ENCODE measurements at places on chromosomes 1 and 21.

DNA sequence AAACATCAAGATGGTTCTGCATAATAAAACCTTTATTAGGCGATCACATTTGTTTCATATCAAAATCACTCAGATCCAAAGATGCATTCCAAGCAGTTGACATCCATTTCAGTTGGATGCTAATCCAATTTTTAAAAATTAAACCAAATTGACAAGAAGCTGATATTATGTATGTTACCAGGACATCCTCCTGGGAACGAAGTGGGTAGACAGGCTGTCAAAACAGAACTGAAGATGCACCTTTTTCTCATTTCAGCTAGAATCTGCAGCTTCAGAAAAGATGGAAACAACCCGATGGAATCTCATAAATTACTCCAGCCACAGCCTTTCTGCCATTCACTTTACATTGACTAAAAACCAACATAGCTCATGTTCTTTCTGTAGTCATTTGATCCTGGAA, 268.4 kb downstream of the PLPP3 start:
- DNase-seq, result no peak

- no peak for DNase-seq
Measured at GRCh38 chr1:187985145-187985896, 1156.6 kb downstream of the PLA2G4A start.

- no peak for DNase-seq
Measured at GRCh38 chr1:56206391-56206790, 373.0 kb downstream of the PLPP3 start.

- DNase-seq, result peak; percentile 54
Measured at GRCh38 chr1:245797592-245798348, 643.0 kb downstream of the KIF26B start.

DNA sequence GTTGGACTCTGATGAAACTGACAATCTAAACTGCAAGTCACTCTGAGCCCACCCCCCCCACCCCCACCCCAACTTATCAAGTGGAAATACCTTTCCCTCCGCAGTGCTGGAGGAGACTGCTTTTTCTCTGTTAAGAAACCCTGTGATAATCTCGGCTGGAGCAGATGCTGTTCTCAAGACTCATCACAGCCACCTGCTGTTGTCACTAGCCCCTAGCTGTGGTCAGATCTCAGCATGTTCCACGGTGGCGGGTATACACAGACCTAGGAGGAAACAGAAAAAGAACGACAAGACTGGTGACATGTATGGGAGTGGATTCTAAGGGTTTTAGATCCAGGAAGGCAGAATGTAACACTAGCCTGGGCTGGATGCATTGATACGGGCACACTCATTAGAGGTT, 2.3 kb downstream of the ACTL8 start:
- DNase-seq, result no peak

DNA sequence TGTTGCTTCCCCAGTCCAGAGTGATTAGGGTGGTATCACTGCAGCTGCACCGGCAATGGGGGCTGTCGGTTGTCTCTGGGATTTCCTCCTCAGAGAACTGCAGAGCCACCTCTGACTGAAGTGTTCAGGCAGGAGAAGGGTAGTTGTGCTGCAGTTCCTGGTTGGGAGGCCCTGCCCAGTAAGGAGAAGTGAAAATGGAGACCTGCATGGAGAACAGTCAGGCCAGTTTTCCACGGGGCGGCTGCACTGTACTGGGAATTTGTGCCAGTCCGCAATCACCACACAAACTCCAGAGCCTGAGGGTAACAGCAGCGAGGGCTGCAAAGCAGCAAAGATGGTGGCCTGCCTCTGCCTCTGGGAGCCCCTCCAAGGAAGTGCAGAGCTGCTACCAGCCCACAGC, 58.1 kb upstream of the CCDC190 start:
- DNase-seq, result no peak

- no peak for DNase-seq
Measured at GRCh38 chr21:41699311-41699710, 67.5 kb downstream of the RIPK4 start.

DNA sequence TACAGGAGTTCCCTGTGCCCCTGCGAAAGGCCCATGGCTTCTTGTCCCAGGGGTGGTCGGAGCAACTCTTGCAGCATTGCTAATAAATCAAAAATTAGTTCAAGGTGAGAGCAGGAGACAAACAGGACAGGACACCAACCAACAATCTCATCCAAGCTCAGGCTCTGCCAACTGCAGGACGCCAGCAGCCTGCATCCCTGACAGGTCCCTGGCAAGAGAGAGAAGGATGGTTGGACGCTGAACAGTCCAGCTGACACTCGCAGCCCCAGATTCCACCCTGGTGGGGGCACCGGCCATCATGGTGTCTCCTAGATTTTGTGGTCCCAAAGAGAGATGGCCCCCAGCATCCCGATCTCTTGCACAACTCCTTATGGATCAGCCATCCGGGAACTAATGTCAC, 142.1 kb upstream of the VAMP3 start:
- DNase-seq, result no peak

DNA sequence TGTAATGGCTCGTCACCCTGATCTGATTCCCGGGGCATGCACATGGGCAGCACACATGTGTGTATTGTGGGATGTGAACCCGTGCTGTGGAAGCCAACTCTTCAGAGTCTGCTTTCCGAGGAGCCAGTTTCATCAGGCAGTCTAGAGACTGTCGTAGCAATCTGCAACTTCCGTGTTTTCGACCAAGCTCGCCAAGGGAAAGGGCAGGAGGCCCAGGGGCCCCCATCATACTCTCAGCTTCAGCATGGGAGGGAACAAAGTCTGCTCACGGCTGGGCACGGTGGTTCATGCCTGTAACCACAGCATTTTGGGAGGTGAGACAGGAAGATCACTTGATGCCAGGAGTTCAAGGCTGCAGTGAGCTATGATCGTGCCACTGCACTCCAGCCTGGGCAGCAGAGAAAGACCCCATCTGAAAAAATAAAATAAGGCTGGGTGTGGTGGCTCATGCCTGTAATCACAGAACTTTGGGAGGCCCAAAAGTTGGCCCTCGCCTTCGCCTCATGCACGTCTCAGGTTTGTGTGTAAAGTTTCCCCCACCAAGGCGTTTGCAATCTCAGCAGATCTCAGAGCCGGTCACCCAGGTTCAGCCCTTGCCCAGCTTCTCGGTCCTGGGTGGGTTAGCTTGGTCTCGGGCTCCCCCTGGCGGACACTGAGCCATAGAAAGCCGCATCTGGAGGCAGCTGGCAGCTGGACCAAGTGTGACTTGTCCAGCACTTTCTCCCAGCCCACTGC, 48.5 kb upstream of the SLC25A33 start:
- DNase-seq, result peak; percentile 65
